ENCODE measurements at places on chromosomes 11 and 22.

- DNase-seq, result no peak
Observed at GRCh38 chr22:37509059-37509860, 10.0 kb downstream of the CARD10 start.

- DNase-seq, result no peak
Observed at GRCh38 chr22:37259540-37260029, 15.5 kb upstream of the RAC2 start.

GRCh38 chr11:66846671-66847091 is 3.4 kb downstream of the RCE1 start:
- no peak for DNase-seq

DNA sequence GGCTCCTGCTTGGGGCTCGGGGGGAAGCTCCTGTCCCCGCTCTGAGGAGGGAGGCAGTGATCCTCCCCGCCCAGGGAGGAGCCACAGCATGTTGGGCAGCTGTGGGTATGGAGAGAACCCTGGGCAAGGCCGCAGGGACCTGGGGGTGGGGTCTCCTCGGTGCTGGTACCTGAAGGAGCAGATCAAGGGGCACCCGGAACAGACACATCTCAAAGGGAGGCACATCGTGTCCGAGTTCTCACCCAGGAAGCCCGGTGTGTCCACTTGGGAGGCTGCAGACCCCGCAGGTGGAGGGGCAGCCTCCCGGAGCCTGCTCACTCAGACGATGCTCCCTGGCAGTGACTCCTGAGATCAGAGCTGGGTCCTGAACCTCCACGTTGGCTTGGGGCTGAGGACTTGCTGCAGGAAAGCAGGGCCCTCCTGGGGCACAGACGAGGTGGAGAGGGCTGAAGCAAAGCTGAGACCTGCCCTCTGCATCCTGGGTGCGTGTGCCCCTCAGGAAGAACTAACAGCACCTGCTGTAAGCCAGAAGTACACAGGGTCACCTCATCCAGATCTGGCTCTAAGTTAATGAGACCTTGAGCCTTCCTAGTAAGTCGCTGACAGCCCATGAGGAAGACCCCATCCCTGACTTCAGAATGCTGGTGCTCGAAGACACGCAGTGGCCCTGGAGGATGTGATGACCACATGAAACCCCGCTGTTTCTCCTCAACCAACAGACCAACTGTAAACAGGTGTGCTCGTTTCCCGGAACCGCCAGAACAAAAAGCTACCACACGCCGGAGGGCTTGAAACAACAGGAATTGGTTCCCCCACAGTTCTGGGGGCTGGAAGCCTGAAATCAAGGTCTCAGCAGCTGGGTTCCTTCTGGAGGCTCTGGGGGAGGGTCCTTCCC is 5.9 kb upstream of the OSBPL5 start:
- no peak for DNase-seq

DNA sequence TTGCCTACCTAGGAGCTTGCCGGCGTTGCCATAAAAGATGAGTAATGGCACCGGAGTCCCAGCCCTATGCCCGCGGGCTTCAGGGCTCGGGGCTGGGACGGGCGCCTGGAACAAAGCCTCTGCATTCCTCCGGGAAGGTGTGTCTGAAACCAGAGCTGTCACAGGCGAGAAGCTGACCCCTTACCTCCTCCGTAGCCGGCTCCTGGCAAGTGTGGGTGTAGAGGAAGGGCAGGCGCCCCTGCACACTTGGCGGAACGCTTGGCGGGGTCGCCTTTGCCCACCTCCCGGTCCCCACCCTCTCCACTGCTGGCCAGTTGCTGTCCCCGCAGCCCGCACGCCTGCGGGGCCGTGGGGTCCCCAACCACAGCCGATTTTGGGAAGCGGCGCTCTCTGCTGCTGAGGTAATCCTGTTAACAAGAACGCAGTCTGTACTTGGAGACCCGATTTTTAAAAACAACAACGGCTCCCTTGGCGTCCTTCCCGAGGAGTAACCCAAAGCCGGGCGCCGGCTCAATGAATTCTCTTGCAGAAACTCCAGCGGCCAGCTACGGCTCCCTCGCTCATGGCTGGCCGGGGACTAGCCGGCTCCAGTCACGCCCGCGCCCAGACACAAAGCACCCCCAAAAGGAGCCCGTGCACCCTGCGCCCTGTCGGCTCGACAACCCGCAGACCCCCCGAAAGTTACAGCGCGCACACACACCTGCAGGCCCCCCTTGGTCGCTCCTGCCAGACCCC is 89.2 kb downstream of the PLEKHA7 start:
- DNase-seq, result no peak

DNA sequence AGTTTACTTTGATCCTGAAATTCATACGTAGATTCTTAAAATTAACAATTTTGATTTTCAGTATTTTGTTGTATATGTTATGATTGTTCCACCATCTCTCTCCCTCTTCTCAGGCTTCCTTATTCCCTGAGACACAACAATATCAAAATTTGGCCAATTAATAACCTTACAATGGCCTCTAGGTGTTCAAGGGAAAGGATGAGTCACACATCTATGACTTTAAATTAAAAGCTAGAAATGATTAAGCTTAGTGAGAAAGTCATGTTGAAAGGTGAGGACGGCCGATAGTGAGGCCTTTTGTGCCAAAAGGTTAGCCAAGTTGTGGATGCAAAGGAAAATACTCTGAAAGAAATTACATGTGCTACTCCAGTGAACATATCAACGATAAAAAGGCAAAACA is 5.5 kb upstream of the OR52J3 start:
- no peak for DNase-seq

- DNase-seq, result no peak
Observed at GRCh38 chr11:131463649-131464425, 93.4 kb downstream of the NTM start.

GRCh38 chr11:126489836-126490660 is 134.6 kb downstream of the ST3GAL4 start:
- DNase-seq, result no peak

DNA sequence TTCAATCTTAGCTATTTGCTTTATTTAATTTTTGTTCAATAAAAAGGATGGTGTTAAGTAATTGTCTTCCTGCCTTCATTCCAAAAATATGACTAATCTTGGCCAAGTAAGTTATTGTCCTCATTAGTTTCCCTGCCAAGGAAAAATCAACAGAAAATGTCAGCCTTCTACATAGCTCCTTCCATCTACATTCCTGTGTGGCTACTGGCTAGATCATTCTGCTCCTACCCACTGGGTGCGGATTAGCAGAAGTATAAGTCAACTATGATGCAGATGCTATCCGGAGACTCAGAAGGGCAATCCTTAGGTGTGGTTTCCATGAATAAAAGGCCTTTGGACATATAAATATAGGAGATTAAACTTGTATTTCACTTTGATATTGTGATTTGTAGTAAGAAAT is 154.4 kb downstream of the SBF2 start:
- no peak for DNase-seq

GRCh38 chr11:15539645-15540044 is 424.9 kb downstream of the INSC start:
- DNase-seq, result no peak

GRCh38 chr11:73931039-73931645 is 19.7 kb upstream of the DNAJB13 start:
- DNase-seq, result no peak

- DNase-seq, result no peak
Observed at GRCh38 chr11:124762624-124763155, 600 bp upstream of the ESAM start.

DNA sequence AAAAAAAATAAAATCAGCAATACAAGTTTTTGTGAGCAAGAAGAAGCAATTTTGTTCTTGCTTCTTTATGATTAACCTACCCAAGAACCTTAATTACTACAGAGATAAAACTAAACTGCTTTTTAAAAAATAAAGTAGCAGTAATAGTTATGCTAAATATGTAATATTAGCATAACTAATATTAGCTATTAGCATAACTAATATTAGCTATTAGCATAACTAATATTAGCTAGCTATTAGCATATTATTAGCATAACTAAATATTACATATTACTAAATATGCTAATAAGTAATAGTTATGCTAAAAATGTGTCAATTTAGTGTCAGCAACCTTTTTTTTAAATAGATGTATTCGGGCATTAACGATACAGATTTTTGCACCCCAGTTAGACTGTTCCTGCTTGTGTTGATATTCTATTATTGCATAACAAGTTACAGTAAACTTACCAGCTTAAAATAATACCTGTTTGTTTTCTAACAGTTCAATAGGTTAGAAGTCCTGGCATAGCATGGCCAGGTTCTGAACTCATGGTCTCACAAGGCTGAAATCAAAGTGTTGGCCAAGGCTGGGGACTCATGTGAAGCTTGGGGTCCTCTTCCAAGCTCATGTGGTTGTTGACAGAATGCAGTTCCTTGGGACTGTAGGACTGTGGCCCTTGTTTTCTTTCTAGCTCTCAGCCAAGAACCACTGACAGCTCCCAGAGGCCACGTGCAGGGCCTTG is 48.4 kb downstream of the PDHX start:
- no peak for DNase-seq

GRCh38 chr11:75450826-75451821 is 18.1 kb upstream of the KLHL35 start:
- DNase-seq, result no peak

DNA sequence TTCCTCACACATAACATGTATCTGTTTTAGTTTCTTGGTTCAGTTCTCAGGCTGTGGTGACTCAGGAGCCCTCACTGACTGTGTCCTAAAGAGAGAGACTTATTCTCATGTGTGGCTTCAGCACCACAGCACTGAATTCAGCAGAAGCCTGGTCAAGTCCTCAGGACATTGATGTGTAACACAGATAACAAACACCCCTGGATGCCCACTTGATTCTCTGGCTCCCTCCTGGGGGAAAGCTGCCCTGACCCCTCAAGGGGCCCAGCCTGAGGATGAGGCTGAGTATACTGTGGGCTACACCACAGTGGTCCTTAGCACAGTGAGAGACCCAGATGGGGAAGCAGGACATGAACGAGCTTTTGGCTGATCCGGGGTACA is 87.2 kb upstream of the VPREB1 start:
- no peak for DNase-seq

- DNase-seq, result no peak
Observed at GRCh38 chr22:44815099-44816070, 63.0 kb downstream of the ARHGAP8 start.

DNA sequence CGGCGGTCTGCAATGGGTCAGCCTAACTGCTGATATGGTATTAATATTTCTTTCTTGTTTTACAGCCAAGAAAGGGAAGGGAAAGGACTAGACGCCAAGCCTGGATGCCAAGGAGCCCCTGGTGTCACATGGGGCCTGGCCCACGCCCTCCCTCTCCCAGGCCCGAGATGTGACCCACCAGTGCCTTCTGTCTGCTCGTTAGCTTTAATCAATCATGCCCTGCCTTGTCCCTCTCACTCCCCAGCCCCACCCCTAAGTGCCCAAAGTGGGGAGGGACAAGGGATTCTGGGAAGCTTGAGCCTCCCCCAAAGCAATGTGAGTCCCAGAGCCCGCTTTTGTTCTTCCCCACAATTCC is 1.9 kb downstream of the MDK start:
- DNase-seq, result no peak

GRCh38 chr11:11856638-11857037 is 14.9 kb downstream of the USP47 start:
- no peak for DNase-seq

GRCh38 chr11:107545101-107545514 is 20.4 kb downstream of the ALKBH8 start:
- DNase-seq, result no peak

GRCh38 chr22:32794449-32795213 is 6.9 kb upstream of the TIMP3 start:
- no peak for DNase-seq

DNA sequence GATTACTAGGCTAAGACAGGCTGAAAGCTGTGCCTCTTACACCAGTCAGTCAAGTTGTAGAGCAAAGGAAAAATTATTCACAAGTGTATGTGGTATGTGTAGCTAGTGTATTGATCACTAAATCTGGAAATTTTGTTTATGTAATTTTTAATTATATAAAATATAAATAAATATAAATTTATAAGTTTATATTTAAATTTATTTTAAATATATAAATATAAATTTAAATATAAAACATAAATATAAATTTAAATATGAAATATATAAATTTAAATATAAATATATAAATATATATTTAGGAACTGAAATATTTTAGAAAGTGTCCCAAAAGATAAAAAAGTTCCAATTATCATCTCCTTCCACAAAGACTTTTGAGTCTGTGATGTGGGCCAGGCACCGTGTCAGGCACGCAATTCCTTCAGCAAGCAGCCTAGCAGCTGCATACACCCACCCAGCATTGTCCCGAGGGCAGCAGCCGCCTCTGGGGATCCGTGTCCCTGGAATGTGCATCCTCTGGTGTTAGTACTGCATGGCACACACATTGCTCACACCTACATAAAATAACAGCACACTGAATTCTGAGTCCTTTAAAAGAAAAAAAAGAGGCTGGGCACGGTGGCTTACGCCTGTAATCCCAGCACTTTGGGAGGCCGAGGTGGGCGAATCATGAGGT is 1098.0 kb downstream of the BRD1 start:
- DNase-seq, result no peak

- peak; percentile 46 for DNase-seq
Observed at GRCh38 chr22:30245985-30246813, at the start of gene LIF. Gene LIF (minus strand): TSS chr22:30246759. CDS start chr22:30246695, 64 bp downstream.

DNA sequence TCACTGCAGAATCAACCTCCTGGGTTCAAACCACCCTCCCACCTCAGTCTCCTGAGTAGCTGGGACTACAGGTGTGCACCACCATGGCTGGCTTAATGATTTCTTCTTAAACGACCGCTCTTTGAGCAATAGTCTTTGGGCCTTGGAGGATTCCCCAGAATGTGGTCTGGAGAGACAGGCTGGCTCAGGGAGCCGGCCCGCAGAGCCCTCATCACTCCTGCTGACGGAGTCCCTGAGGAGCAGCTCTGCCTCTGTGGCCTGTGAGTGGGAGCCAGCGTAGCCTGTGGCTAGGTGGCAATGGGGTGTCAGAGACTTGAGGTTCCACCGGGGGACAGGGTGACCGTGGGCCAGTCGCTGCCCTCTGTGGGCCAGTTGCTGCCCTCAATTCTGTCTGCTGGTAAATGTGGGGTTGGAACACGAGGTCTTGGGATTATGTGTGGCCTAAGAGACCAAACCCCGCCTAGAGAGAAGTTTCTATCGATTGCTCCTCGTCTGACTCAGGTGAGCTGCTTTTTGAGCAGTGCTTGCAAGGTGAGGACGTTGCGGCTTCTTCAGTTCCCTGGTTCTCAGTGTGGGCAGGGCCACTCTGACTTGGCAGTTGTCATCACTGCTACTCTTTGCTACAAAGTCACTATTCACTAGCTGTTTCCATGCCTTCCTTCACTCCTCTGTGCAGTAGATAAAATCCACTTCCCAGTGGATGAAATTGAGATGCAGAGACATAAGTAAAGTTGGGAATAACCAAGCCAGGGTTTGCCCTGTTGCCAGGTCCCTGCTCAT is 124.8 kb upstream of the NECTIN1 start:
- no peak for DNase-seq

DNA sequence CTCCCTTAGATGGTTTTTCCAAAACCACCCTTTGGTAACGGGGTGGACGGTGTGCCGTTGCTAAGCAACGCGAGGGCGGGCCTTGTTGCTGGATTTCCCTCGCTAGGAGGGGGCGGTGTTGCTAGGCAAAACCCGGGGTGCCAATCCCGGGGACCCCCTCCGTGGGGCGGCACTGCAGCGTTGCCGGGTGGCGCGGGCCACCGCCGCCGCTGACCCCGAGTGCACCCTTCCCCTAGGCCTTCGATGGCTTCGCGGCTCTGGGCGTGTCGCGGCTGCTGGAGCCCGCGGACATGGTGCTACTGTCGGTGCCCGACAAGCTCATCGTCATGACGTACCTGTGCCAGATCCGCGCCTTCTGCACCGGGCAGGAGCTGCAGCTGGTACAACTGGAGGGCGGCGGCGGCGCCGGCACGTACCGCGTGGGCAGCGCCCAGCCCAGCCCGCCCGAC is 8.9 kb downstream of the EHBP1L1 start:
- DNase-seq, result no peak

- DNase-seq, result no peak
Observed at GRCh38 chr11:85844439-85845123, 10.6 kb upstream of the CCDC83 start.

Data from effector memory CD8-positive, alpha-beta T cell (primary cell).